Neural progenitor cell (in vitro differentiated cells): ENCODE measurements at places on chromosomes 3 and 15. TPM values are rescaled to one million over a fixed set of nuclear protein-coding genes. Genes with fewer than 3 reads are reported as not detected.

CDC25A gene
- total RNA-seq = 51.8 and 74.1 TPM in 2 replicates

DHFR2 gene
- 7.0 and 8.8 TPM in 2 replicates for total RNA-seq

SLC24A5 gene
- 0.65 TPM in 1 of 2 replicates, not detected in the other for total RNA-seq

CNTN4 gene
- total RNA-seq = 5.1 and 5.2 TPM in 2 replicates

GMPPB gene
- total RNA-seq = 10.6 and 18.8 TPM in 2 replicates

TF gene
- 0.77 TPM in 2 replicates for total RNA-seq

GPR62 gene
- total RNA-seq = 0.21 TPM in 1 of 2 replicates, not detected in the other

GRCh38 chr15:73946046-73946721 lies 19.9 kb downstream of the LOXL1 start:
- no peak overlapping the region for H3K4me3 ChIP-seq
- no peak overlapping the region for H3K27ac ChIP-seq
- peaks cover 26% of the 10 kb centered on the region for H3K27me3 ChIP-seq
- DNase-seq = no peak
- no peaks in the 10 kb centered on the region for H3K36me3 ChIP-seq
- peaks cover 10% of the 10 kb centered on the region for H3K4me1 ChIP-seq

GRCh38 chr3:190697502-190697830 lies 165.0 kb downstream of the GMNC start:
- no peaks in the 10 kb centered on the region for H3K27me3 ChIP-seq
- peaks cover 3% of the 10 kb centered on the region for H3K4me1 ChIP-seq
- no peak overlapping the region for H3K4me3 ChIP-seq
- H3K27ac ChIP-seq = no peak overlapping the region
- no peak for DNase-seq

- no peak overlapping the region for H3K4me3 ChIP-seq
- no peak overlapping the region for H3K27ac ChIP-seq
- H3K36me3 ChIP-seq = no peaks in the 10 kb centered on the region
- H3K27me3 ChIP-seq = no peaks in the 10 kb centered on the region
- no peak for DNase-seq
- H3K4me1 ChIP-seq = peaks cover 8% of the 10 kb centered on the region
Measured at GRCh38 chr3:152677491-152677890, 157.4 kb upstream of the P2RY1 start.

DNA sequence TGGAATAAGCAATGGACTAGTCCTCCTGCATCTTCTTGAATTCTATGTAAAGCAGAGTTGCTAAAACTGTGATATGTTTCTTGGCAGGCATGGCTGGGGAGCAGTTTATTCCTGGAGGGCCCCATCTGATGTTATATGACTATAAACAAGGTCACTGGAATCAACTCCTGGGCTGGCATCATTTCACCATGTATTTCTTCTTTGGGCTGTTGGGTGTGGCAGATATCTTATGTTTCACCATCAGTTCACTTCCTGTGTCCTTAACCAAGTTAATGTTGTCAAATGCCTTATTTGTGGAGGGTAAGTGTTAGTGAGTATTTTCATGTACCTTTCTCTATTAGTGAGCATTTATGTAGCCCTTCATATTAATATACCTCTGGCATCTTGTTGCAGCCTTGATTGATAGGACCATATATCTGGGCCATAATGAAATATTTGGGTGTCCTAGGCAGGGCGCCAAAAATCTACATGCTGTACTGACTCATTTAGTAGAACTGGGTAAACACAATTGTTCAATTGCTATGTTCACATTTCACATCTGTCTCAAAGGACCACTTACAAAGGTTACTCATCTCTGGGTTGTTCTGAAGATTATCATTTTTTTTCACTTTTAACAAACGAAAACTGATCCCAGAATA lies 52.6 kb upstream of the ADGRG7 start:
- no peak for DNase-seq
- peaks cover 22% of the 10 kb centered on the region for H3K4me1 ChIP-seq
- no peaks in the 10 kb centered on the region for H3K36me3 ChIP-seq
- no peak overlapping the region for H3K27ac ChIP-seq

DNA sequence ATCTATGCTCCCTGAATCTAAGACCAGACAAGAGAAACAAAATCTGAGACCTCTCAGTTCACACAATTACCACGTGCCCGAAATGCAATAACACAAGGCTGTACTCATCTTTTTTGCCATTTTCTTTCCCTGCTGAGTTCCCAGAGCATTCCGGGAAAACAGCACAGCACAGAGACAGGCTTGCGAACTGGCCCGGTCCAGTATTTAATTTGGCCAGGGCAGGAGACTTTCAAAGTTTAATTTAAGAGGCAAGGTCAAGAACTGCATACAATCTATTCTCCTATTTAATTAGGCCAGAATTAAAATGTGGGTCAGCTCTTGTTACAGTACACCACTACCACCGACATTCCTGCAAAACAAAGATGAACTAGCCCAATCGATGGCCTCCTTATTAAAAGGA lies 87.5 kb upstream of the SNRPA1 start:
- no peaks in the 10 kb centered on the region for H3K36me3 ChIP-seq
- no peak overlapping the region for H3K4me3 ChIP-seq
- H3K4me1 ChIP-seq = peaks cover 4% of the 10 kb centered on the region
- H3K27ac ChIP-seq = no peak overlapping the region
- no peak for DNase-seq

GRCh38 chr15:85831415-85832113 lies 36.8 kb upstream of the KLHL25 start:
- no peaks in the 10 kb centered on the region for H3K27me3 ChIP-seq
- no peaks in the 10 kb centered on the region for H3K4me1 ChIP-seq
- no peak overlapping the region for H3K27ac ChIP-seq
- H3K4me3 ChIP-seq = no peak overlapping the region
- no peaks in the 10 kb centered on the region for H3K36me3 ChIP-seq

DNA sequence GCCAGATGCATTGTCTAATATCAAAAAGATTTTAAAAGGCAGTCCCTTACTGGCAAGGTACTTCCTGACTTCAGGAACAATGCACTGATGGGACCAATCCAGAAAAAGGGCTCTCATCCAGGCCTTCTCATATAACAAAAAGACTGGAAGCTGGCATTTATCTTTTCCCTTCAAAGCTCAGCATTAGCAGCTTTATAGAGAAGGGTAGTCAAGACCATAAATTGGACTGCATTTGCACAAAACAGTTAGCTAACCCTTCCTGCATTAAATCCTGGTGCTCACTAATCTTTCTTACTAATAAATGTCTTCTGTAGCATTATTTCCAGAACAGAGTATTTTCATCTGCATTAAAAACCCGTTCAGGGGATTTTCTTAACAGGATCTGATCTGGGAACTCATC lies 46.0 kb upstream of the NEK10 start:
- H3K36me3 ChIP-seq = peaks cover 22% of the 10 kb centered on the region
- no peak for DNase-seq
- H3K4me3 ChIP-seq = no peak overlapping the region
- H3K27ac ChIP-seq = no peak overlapping the region

GRCh38 chr3:116057400-116058006 lies 387.8 kb downstream of the LSAMP start:
- H3K36me3 ChIP-seq = no peaks in the 10 kb centered on the region
- no peaks in the 10 kb centered on the region for H3K27me3 ChIP-seq
- H3K4me3 ChIP-seq = no peak overlapping the region

- H3K36me3 ChIP-seq = no peaks in the 10 kb centered on the region
- H3K4me1 ChIP-seq = peaks cover 21% of the 10 kb centered on the region
- H3K4me3 ChIP-seq = no peak overlapping the region
- no peak overlapping the region for H3K27ac ChIP-seq
- DNase-seq = peak; percentile 28
Measured at GRCh38 chr3:61853912-61854311, 292.5 kb downstream of the PTPRG start.

GRCh38 chr3:27349832-27350231 lies 19.4 kb downstream of the NEK10 start:
- H3K27me3 ChIP-seq = no peaks in the 10 kb centered on the region
- no peaks in the 10 kb centered on the region for H3K36me3 ChIP-seq
- H3K4me1 ChIP-seq = peaks cover 31% of the 10 kb centered on the region
- H3K4me3 ChIP-seq = no peak overlapping the region
- no peak for DNase-seq

- no peak overlapping the region for H3K27ac ChIP-seq
- H3K27me3 ChIP-seq = no peaks in the 10 kb centered on the region
- peaks cover 16% of the 10 kb centered on the region for H3K36me3 ChIP-seq
Measured at GRCh38 chr15:52060501-52060900, 41.5 kb downstream of the MAPK6 start.

- no peak overlapping the region for H3K27ac ChIP-seq
- H3K36me3 ChIP-seq = no peaks in the 10 kb centered on the region
- no peaks in the 10 kb centered on the region for H3K27me3 ChIP-seq
- no peak overlapping the region for H3K4me3 ChIP-seq
Measured at GRCh38 chr3:53092942-53093341, 37.3 kb downstream of the RFT1 start.

- H3K27ac ChIP-seq = no peak overlapping the region
- H3K4me3 ChIP-seq = no peak overlapping the region
- H3K4me1 ChIP-seq = no peaks in the 10 kb centered on the region
- no peak for DNase-seq
- H3K27me3 ChIP-seq = no peaks in the 10 kb centered on the region
- H3K36me3 ChIP-seq = no peaks in the 10 kb centered on the region
Measured at GRCh38 chr3:119550192-119550910, 9.1 kb downstream of the CD80 start.

- H3K4me1 ChIP-seq = no peaks in the 10 kb centered on the region
- H3K27me3 ChIP-seq = no peaks in the 10 kb centered on the region
- H3K36me3 ChIP-seq = no peaks in the 10 kb centered on the region
- no peak overlapping the region for H3K4me3 ChIP-seq
- H3K27ac ChIP-seq = no peak overlapping the region
- DNase-seq = no peak
Measured at GRCh38 chr3:174132006-174132405, 727.1 kb upstream of the NAALADL2 start.

DNA sequence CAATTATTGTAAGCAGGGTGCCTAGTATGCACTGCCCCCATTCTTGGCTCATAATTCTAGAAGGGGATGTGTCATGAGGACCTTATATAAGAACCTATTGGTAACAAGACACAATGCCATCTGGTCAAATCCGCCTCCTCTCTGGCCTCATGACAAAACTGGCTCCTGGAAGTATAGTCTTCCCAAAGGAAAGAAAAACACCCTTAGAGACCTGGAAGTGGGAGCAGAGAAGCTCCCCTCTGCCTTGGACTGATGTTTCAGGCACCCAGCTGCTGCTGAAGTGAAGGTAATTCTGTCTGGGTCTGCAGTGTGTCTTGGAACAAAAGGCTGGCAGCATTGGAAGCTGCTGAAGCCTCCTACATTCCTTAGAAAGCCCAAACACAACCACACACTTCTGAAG lies 107.2 kb upstream of the CLSTN2 start:
- no peaks in the 10 kb centered on the region for H3K36me3 ChIP-seq
- peak; percentile 10 for DNase-seq
- H3K4me3 ChIP-seq = no peak overlapping the region

DNA sequence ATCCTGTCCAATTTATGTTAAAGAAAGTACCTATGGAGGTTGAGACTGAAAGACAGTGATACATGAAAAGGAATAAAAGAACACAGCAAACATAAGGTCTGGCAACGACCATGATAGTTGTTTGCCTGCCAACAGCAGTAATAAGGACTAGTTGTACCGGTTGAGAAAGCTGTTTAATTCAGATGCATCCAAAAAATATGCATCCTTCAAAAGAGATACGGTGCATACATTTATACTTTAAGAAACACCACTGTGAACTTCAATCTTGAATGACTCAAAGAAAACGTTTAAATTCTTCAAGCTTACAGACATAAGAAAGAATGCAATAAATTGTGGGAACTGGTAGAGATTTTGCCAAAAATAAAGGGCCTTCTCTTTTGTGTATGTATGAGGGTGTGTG lies 492.1 kb downstream of the NLGN1 start:
- H3K27ac ChIP-seq = no peak overlapping the region
- H3K27me3 ChIP-seq = no peaks in the 10 kb centered on the region
- H3K36me3 ChIP-seq = no peaks in the 10 kb centered on the region
- H3K4me1 ChIP-seq = peaks cover 10% of the 10 kb centered on the region
- no peak for DNase-seq

- H3K4me3 ChIP-seq = no peak overlapping the region
- no peak overlapping the region for H3K27ac ChIP-seq
- H3K27me3 ChIP-seq = no peaks in the 10 kb centered on the region
- H3K36me3 ChIP-seq = no peaks in the 10 kb centered on the region
- H3K4me1 ChIP-seq = no peaks in the 10 kb centered on the region
Measured at GRCh38 chr15:39497016-39497758, 83.7 kb upstream of the THBS1 start.

DNA sequence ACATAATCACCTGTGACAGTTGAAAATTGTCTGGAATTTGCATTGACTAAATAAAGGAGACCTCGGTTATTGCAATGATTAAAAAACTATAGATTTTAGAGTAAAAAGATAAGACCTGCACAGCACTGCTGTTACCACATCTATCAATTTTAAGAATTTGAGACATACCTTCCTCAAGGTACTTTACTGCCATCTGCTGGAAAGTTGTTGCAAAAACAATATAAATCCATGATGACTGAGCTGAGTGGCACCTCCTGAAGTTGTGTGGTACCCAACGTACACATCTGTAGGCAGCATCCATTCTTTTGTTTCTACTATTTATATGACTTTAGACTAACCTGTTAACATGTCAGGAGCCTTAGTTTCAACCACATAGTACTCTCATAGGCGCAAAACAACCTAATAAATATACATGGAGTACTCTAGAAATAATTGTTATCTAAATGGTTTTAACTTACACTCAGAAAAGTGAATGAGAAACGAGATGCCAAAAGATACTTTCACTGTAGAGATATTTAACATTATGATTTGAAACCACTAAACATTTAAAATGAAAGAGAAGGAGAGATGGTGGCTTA lies 106.7 kb downstream of the GHSR start:
- no peaks in the 10 kb centered on the region for H3K36me3 ChIP-seq
- H3K4me1 ChIP-seq = no peaks in the 10 kb centered on the region
- H3K27me3 ChIP-seq = no peaks in the 10 kb centered on the region
- H3K4me3 ChIP-seq = no peak overlapping the region

- H3K4me1 ChIP-seq = peaks cover 8% of the 10 kb centered on the region
- no peaks in the 10 kb centered on the region for H3K27me3 ChIP-seq
- H3K27ac ChIP-seq = no peak overlapping the region
- DNase-seq = no peak
Measured at GRCh38 chr3:156148345-156148945, 28.1 kb downstream of the KCNAB1 start.

DNA sequence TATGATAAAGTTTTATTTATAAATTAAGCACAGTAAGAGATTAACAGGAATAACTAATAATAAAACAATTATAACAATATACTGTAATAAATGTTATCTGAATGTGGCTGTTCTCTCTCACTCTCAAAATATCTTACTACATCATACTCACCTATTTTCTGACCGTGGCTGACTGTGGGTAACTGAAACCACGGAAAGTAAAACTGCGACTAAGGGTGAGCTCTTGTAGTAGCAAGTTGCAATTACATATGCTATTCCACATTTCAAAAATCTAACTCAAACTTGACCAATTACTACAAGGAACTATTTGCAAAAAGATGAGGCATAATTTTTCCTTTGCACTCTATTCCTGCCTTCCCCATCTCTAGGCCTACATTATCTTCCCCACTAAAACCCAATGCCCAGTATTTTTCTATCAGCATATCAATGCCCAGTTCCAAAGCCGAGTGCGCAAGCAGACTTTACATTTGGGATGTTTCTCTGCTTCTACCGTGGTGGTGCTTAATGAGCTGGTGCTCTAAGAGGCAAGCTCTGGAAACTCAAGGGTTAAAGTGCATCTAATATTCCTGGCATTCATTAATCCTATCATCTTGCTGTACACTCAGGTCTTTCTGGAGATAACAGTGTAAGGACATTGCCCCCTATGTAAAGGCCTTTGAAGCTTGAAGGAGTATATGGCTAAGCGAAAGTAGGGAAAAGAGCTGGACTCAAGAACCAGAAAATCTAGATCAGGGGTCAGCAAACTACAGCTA lies 6.7 kb downstream of the PCYT1A start:
- H3K36me3 ChIP-seq = no peaks in the 10 kb centered on the region
- no peaks in the 10 kb centered on the region for H3K27me3 ChIP-seq
- H3K27ac ChIP-seq = no peak overlapping the region
- DNase-seq = no peak
- no peak overlapping the region for H3K4me3 ChIP-seq
